ENCODE measurements at places on chromosomes 3 and 15. TPM values are rescaled to one million over a fixed set of nuclear protein-coding genes. Genes with fewer than 3 reads are reported as not detected.

Gene RARRES1
- 1.9 TPM for total RNA-seq

Gene CASR
- not detected for total RNA-seq

Gene ADCY5
- total RNA-seq: 0.56 TPM

GRCh38 chr15:40338041-40338657 lies 2.6 kb downstream of the CCDC9B start:
- peak; percentile 60 for DNase-seq

GRCh38 chr3:54427941-54428871 lies 305.9 kb downstream of the CACNA2D3 start:
- DNase-seq: peak; percentile 76

DNA sequence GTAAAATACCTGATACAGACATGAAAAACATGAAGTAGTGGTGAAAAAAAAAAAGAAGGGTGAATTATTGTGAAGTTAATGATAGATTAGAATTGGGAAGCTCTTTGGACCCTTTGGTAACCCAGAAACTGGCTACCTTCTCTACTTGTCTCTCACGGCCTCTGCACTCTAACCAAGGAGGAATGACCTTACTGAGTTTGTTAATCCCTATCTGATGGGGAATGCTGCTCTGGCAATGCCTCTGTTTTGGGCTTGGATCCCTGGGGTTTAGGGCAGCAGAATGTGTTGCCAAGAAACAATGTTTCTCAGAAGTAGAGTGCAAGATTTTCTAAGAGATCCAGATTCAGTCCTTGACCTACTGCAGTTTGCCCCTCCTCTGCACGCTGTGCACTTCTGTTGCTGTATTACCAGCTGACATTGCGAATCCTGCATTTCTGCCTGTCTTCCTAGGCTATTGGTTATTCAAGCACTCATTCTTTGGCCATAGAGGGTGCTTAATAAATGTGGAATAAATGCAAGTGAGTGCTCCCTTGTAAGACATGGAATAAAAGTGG lies 49.2 kb upstream of the MAP3K13 start:
- no peak for DNase-seq

GRCh38 chr15:34366271-34367065 lies 528 bp downstream of the LPCAT4 start:
- DNase-seq: peak; percentile 36
